ENCODE measurements at places on chromosomes 6 and 20.

DNA sequence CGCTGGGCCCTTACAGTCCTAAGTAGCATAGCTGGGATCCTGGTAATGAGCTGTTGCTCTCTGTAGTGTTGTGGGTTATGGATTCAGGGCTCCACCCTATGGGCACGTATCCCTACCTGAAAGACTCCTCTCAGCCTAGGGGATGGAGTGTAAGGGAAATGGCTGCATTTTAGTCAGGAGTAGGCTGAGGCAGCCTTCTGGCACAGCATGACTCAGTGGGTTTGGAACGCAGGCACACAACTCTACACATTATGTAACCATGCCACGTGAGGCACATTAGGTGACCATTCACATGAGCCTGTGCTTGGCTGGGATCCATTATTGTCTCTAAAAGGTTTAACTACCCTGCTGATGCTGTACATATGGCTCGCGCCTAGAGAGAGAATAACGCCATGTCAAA lies 27.8 kb downstream of the HDDC2 start:
- DNase-seq: no peak

DNA sequence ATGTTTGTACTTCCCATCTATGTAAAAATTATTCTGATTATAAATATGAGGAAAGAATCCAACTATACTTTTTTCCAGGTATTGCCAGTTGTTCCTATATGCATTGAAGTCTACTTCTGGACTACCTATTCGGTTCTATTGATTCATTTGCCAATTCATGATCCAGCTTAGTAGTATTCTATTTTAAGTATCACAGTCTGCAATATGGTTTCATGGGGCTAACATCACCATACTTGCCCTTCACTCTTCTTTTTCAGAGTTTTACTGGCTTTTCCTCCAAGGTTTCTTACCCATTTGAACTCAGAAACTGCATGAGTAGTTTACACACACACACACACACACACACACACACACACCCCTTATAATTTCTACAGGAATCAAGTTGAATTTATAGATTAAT lies 34.5 kb downstream of the NUDT3 start:
- no peak for DNase-seq

GRCh38 chr6:7819431-7820015 lies 91.1 kb downstream of the TXNDC5 start:
- DNase-seq: no peak

GRCh38 chr6:112087916-112088315 lies 525 bp downstream of the FAM229B start:
- DNase-seq: no peak

GRCh38 chr20:64246616-64247306 lies 8.8 kb upstream of the PCMTD2 start:
- no peak for DNase-seq

Data from activated CD8-positive, alpha-beta T cell treated with anti-CD3 and anti-CD28 coated beads, Interleukin-2, amount 10 ng/mL, durations not matched to agents 7 days and 5 days (primary cell).